ENCODE measurements at places on chromosomes 7 and 10. TPM values are rescaled to one million over a fixed set of nuclear protein-coding genes. Genes with fewer than 3 reads are reported as not detected.

Gene TRIM50
- total RNA-seq, result not detected

Gene FGFBP3
- 1.4 TPM for total RNA-seq

Gene PTPN12
- total RNA-seq, result 40.8 TPM

Gene ANKIB1
- 22.7 TPM for total RNA-seq

Gene CYP26C1
- 0.19 TPM for total RNA-seq

Gene MRC1
- total RNA-seq, result 2.3 TPM

Gene C7orf33
- total RNA-seq, result not detected

Gene UBE2D1
- total RNA-seq, result 14.0 TPM

Gene TAS2R41
- total RNA-seq, result not detected

DNA sequence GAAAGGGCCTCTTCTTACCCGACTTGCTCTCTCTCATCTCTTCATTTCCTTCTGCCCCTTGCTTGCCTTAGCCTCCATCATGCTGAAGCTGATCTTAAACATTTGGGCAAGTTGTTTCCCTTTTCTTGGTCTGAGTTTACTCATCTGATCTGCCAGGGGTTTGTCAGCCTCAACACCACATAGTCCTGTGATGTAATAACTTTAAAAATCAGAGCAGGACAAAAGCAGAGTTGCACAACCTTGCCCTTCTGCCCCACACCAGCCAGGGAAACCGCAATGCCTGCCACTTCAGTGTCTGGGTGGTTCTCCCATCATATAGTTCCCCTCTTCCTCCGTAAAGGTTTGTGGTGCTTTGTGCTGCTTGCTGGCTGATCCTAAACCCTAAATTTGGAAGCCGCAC is 9.9 kb upstream of the LIPM start:
- no peak for DNase-seq

DNA sequence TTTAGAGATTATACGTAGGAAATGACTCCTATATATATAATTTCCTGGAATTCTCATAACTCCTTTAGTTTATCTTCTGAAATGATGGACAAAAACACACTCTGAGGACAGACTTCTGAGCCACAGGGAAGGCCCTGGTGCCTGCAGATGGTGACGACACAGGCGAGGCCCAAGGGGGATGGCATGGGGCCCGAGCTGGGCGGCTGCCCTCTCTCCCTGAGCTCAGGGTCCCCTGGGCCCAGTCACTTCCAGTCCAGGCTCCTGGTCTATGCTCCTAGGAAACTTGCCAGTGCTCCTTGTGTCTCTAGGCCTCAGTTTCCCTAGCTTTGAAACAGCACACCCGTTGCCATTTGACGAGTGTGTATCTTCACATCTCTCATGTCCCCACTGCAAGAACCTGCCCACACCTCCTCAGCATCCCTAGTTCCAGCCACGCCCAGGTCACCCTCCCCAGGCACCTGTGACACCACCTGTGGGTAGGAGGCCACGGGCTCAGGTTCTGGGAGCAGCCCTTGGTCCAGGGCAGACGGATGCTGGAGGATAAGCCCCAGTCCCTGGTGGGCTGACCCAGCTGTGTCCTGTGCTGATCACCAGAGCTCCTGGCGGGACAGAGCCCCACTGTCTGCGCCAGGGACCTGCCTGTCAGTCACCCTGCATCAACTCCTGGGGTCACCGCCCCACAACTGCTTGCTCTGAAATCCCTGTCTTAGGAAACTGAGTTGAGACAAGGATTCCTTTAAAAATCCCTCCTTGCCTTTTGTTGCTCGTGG is 23.4 kb upstream of the SHH start:
- no peak for DNase-seq

DNA sequence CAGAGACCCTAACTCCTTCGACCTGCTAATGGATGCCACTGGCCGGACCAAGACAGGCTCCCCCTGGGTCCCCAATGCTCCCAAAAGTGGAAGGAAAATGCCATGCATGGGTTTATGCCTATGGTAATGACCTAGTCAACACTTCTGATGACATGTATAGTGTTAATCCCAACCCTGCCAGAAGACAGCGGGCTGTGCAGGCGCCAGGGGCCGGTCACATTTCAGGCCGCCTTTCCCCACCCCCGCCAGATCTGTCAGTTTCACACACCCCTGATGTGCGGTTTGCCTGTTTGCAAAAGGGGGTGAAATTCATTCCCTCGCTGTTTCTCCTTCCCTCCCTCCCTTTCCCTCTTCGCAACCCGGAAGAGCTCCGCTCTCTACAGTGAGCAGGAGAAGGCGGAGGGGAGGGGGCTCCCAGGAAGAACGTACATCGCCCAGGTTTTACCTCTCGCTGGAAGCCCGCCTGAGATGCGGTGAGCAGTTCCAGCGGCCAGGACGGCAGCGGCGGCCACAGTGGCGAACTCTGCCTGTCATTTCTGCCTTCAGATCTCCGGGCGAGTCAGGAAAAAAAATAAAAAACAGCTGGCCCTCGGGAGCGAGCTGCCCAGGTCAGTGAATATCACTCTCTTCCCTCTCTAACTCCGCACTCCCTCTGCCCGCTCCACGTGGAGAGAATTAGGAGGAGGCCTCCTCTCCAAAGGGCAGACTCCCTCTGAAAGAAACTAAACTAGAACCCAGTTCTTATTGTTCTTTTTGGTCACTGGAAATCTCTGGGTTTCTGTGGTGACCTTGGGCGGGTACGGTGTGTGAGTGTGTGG is 9.4 kb upstream of the GATA3 start:
- no peak for DNase-seq

DNA sequence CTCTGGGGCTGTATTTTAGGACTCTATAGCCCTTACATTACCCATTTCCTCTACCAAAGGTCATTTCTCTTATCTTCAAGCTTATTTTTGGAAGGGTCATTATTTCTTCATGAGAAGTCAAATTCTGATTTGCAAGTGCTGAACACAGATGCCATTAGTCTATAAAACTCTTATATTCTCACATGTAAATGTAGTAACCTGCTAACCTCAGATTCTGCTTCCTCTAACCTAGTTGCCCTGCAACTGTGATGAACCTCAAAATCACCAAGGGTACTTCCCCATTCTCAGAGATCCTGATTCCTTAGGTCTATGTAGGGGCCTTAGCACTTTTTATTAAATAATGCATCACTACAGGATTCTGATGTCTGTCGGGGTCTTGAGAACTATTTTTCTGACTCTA is 6.3 kb downstream of the FAS start:
- no peak for DNase-seq

DNA sequence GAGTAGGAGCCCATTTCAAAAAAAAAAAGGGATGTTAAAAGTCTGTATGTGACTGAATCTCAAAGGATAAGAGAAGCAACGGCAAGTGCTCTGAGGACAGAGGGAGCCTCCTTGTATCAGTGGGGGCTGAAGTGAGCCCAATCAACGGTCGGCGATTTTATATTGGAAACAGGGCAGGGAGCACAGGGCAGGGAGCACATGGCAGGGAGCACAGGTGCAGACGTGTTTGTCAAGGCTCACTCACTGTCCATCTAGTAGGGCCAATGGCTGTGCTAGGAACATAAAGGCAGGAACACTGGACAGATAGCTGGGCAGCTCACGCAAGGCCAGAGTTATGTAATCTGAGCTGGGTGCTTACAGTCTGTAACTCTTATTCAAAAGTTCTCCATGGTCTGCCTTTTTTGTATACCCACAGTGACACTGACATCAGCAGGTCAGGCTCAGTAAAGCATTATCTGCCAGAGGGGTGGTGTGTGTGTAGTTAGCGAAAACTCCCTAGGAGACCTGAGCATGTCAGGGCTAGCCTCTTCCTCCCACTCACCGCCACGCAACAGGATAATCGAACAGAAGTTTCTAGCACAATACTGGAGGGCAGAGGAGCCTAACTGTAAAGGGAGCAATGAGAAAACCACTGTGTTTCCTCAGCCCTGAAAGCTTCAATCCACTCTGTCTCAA is 15.4 kb downstream of the AKR1B1 start:
- DNase-seq, result no peak

DNA sequence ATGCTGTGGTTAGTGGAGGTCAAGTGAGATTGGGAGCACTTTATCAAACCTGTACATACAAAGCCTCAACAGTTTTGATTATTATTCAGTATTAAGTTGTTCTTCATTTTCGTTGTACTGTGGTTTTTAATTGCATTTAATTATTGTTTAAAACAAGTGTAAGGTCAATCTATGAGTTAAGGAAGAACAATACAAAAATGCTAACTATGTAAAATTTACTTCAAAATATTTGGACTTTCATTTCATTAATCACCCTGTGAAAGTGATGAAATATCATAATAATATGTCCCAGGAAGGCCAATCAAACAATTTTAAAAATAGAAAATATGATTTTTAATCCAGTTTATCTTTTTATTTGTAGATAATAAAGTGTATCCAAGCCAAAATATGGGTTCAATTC is 13.6 kb upstream of the NDUFA5 start:
- DNase-seq, result no peak

GRCh38 chr7:135509589-135509838 is 388 bp downstream of the CNOT4 start:
- DNase-seq, result no peak

GRCh38 chr10:119284679-119285096 is 77.3 kb downstream of the GRK5 start:
- DNase-seq, result no peak

DNA sequence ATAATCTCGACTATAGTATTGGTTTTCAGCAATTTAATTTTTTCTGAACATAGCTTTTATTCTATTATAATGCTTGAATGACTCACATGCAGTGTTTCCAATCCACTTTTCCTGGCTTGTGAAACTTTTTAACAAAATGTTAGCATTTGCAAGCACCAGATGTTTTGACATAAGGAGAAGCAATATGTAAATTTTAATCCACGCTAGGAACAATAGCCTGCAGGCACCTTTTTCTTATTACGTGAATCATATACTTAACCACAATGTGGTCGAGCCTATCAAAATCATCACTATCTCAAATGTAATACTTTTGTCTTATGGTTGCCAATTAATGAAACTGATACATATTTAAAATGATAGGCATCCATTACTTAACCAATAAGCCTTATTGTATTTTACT is 97.1 kb downstream of the TFEC start:
- DNase-seq, result no peak

DNA sequence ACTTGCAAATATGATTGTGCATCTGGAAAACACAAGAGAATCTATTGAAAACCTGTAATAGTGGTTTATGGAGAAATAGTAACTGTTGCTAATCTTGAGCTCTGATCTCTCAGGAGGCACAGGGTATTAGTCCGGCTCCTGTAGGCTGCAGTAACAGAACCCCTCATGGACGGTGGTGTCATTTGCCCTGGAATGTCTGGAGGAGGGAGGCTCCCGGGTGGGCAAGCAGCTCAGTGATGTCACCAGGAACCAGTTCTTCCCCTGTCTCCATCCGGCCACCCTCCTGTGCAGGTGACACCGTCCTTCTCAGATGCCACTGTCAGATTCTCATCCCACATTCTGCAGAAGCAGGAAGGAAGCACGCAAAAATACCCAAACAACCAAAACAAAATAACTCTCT is 29.3 kb downstream of the INPP5A start:
- DNase-seq, result no peak

- no peak for DNase-seq
Measured at GRCh38 chr10:43317422-43317821, 50.6 kb upstream of the RASGEF1A start.

GRCh38 chr10:92408017-92408361 is 117.0 kb downstream of the MARCHF5 start:
- no peak for DNase-seq

GRCh38 chr7:6558837-6559236 is 7.6 kb upstream of the GRID2IP start:
- DNase-seq, result no peak

DNA sequence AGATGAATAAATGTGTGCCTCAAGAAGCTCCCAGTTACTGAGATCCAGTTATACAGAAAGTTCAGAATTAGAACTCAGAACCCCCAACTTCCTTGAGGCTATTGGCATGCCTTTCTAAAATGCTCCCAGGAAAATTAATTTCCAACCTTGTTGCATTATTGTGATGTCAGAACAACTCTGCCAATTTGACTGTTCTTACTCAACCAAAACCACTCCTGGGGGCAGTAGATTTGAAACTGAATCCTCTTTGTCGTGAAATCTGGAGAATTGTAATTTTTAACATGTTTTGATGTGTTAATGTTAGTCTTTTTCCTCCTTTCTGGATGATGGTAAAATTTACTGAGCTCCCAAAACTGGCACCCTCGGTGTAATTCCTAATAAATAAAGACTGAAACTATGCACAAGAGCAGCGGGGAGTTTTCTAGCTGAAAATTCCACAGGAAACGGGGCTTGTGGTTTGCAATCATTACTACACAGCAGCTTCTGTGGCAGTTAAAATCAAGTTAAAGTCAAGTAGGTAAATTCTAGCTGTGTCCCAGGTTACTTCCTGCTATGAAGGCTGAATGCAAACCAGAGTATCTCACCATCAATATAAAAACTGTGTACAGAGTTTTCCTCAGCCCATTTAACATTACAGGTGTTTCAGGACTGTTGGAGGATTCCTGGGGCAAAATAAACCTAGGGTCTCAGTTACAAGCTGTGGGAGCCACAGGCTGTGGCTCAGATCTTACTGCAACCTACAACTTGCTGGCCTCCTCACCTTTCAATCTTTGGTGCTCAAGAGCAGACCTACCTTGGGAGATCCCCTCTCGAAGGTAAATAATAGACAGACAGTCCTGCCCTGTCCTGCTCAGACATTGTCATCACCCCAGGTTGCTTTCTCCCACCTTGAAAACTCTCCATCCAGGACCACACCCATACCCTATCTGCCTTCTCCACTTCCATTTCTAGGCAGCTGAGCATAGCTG is 156.3 kb upstream of the KMT2E start:
- no peak for DNase-seq

DNA sequence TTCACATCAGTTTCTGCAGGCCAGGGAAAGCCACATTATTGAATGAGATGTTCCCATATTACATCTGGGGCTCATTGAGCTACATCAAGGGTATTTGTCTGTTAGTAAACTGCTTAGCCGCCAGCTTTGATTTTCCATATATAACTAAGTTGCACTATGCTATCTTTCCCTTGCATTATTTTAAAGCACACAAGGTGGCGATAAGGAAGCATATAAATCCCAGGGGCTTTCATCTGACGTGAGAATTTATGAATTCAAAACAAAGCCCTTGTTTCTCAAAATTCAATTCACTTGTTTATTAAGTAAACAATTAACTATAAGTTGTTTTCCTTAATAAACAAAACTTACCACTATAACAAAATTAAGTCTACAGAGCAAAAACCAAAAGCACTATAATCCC is 334.1 kb upstream of the TPK1 start:
- no peak for DNase-seq

GRCh38 chr10:47248386-47249090 is 51.5 kb upstream of the GDF10 start:
- DNase-seq, result no peak

DNA sequence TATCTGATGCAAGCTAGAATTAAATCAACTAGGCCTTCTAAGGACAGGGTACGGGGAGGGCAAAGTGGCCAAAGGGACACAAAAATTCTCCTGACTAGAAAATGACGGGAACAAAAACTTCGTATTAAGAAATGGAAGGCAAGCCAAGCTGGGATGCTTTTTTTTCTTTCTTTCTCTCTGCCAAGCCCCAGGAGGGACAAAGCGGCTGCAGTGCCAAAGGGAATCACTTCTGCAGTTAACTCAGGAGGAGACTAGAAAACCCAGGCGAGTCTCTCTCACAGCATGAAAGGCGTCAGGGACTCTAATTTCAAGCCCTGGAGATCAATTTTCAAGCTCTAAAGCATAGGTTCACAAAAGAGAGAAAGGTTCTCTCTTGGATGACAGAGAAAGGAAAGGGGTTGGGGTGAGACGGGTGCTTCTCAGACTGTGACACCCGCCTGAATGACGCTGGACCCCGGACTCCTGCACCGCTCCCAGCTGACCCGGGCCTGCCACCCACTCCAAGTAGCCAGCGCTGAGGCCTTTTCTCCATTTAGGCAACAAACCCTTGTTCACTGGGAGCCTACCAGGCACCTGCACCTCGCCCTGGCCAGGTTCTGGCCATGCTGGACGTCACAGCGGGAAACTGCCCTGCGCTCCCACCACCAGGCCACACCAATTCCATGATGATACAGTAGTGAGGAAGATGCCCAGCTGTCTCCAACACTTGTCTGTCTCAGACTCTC is 56.5 kb downstream of the KIAA1549 start:
- DNase-seq, result no peak
